ENCODE measurements at places on chromosomes 7 and 10.

- no peak for DNase-seq
Observed at GRCh38 chr7:29884399-29885272, 78.3 kb downstream of the WIPF3 start.

DNA sequence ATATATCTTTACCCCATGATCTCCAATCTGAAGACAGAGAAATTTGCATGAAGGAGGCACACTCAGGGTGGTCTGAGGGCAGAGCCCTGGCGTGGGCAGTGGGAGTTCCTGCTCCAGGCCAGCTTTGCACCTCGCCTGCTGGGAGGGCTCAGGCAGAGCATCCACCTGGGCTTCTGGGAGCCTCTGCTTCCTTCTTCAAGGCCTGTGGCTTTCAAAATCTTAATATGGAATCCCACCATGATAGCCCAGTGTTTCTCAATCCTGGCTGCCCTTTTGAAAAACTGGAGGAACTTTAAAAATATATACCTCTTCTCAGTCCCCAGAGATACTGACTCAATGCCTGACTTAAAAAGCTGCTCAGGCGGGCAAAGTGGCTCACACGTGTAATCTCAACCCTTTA lies 36.7 kb upstream of the PSAP start:
- no peak for DNase-seq

DNA sequence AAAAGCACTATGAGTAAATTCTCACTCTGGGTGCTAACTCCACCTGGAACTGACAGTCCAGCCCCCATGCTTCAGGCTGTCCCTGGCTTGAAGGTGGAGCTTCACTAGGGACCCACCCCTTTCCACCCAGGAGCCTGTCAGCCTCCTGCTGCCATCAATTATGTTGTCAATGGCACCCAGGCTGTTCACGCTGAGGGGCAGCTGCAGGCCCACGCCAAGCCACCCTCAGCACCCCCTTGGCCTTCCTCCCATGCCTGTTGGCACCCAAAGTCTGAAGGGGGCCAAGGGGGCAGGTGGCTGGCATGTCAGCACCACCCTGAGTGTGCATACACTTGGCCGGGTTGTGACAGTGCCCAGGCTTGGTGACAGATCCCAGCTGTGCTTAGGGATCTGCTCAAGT lies 149.3 kb downstream of the NXPH1 start:
- no peak for DNase-seq

DNA sequence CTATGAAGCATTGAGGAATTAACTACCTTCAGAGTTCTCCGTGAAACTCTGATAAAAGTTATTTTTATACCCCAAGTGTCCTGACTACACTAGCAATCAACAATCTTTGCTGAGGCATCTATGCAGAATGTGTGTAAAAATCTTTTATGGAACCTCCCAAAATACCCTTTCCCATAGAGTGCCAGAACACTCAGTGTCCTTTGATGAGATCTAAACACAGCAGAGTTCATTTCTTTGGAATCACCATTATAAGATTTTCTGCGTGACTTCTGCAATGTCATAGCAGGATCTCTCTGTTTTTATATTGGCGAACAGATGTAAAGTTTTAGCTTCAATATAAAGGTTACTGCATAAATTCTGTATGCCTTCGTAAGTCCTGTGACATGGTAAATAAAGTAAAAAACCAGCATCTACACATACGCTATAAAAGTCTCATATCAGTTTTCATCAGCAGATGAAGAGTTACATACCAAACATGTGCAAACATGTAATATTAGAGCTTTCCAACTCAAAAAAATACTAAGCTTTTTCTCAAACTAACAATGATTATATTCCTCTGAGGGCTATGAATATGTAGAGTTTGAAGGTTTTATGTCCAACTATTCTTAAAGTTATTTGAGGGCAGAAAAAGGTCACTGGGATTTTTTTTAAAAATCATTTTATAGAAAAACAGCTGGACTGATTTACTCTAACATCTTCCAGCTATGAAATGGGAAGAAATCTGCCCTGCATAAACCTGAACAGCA lies 67.2 kb downstream of the SKIDA1 start:
- no peak for DNase-seq

DNA sequence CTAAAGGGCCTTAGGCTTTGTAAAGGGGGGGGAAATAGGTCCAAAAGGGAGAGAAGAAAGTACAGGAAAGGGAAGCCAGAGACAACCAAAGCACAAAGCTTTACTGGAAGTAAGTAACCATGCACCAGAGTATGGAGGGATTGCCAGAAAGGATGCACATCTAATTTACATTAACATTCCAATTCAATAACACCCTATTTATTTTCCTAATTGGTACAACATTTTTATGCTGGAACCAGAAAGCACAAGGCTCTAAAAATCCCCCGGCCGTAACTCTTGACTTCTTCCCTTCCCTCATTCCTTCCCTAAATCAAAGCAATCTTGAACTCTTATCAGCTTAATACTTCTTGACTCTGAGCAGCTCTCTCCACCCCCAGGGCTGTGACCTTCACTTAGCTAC lies 400.0 kb upstream of the CELF2 start:
- no peak for DNase-seq

GRCh38 chr7:133191787-133192186 lies 61.1 kb upstream of the EXOC4 start:
- DNase-seq = no peak

- DNase-seq = no peak
Observed at GRCh38 chr10:71084818-71085126, 127.6 kb upstream of the UNC5B start.

GRCh38 chr7:105298439-105298894 lies 90.3 kb downstream of the SRPK2 start:
- peak; percentile 58 for DNase-seq

DNA sequence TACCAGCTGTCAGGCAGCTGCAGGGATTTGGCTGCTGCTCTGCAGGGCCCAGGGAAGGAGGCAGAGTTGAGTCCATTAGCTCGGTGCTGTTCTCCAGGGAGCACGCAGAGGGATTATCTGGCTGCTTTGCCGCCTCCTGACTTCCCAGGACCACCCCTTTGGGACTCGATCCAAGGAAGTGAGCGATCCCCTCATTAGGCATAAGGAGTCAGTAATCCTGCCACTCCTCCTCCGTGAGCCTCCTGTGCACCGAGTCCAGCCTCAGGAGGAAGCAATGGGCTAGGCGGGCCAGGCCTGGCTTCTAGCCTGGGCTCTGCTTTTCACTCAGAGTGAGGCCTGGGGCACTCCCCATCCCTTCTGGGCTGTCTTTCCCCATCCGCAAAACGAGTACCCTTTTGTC lies 417.9 kb downstream of the RPS24 start:
- DNase-seq = no peak

- no peak for DNase-seq
Observed at GRCh38 chr10:73585327-73585726, 5.8 kb downstream of the USP54 start.

- no peak for DNase-seq
Observed at GRCh38 chr7:74441801-74442200, 11.9 kb upstream of the GTF2IRD1 start.

- no peak for DNase-seq
Observed at GRCh38 chr7:141593134-141593533, 41.9 kb downstream of the AGK start.

GRCh38 chr7:52669031-52669430 lies 366.4 kb upstream of the POM121L12 start:
- no peak for DNase-seq

DNA sequence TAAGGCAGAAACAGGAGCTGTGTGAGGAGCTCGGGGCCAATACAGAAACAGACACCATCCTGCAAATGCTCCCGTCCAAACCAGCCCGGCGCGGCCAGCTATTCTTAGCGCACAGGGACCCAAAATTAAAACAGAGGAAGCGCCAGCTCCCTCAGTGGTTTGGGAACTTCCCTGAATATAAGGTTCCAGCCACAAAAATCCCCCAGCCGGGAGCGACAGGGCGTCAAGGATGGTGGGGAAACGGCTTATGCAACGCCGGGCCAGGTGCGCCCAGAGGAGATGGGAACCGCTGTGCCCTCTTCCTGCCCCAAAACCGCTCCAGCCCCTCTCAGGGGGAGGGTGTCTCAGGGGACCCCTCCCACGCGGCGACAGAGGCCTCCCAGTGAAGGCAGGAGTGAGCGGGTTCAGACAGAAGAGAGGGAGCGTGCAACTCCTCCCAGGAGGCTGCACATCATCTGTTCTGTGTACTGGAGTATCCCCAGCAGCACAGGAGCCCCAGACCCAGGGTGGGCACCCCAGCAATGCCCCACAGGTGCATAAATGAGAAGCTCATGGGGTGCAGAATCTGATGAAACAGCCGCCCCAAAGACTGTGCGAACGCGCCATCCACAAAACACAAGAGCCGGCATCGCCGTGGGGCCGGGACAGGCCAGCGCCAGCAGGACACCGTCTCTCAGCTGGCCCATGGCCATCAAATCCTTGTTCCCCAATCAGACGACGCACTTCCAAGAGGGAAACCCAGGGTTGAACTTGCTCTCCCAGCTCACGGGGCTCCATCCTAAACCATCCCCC lies 73.9 kb upstream of the PDGFA start:
- peak; percentile 60 for DNase-seq

GRCh38 chr7:120550494-120551048 lies 277.6 kb downstream of the KCND2 start:
- no peak for DNase-seq

GRCh38 chr7:7181519-7182155 lies 707 bp upstream of the C1GALT1 start:
- DNase-seq = peak; percentile 51

DNA sequence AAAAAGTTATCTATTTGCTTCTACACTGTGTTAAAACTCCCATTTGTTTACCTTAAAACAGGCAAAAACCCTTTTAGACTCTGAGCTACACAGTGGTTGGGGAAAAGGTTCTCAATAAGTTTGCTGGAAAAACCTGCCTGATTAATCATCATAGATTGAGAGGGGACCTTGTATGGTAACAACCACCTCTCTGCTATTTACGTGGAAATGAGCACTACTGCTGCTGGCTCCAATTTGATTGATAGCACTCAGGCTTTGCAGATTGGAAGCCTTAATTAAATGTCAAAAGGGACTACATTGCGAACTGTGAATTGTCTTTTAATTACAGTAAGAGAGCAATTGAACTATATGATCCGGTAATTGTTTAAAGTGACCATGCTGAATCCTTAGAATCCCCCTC lies 119.0 kb upstream of the IMMP2L start:
- DNase-seq = no peak

GRCh38 chr7:32088451-32088881 lies 18.3 kb upstream of the PDE1C start:
- DNase-seq = no peak

- DNase-seq = peak; percentile 24
Observed at GRCh38 chr7:8261711-8262695, at the start of gene ICA1. Gene ICA1, minus strand, starts transcription at chr7:8262167. Its CDS starts 26,241 bp downstream, at chr7:8235926.

DNA sequence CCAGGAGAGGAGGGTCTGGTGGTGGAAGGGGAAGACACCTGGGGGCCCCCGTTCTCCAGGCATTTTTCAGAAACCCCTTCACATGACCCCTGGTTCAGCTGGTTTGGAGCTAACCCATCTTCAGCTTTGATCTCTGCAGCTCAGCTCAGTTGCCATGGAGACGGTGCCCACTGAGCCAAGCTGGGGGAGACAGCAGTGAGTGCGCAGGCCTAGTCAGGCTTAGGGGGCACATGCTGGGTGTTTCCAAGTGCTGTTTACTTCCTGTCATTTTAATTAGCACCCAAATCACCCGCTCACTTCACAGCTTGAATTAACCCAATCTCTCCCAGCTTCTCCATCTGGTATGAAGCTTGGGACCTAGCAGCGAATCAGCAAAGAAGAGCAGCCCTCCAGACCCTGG lies 9.0 kb downstream of the SPOCK2 start:
- no peak for DNase-seq

- DNase-seq = no peak
Observed at GRCh38 chr10:97185326-97186058, at the start of gene SLIT1. Gene SLIT1, minus strand, starts transcription at chr10:97185959. Its CDS starts 285 bp downstream, at chr10:97185674.

DNA sequence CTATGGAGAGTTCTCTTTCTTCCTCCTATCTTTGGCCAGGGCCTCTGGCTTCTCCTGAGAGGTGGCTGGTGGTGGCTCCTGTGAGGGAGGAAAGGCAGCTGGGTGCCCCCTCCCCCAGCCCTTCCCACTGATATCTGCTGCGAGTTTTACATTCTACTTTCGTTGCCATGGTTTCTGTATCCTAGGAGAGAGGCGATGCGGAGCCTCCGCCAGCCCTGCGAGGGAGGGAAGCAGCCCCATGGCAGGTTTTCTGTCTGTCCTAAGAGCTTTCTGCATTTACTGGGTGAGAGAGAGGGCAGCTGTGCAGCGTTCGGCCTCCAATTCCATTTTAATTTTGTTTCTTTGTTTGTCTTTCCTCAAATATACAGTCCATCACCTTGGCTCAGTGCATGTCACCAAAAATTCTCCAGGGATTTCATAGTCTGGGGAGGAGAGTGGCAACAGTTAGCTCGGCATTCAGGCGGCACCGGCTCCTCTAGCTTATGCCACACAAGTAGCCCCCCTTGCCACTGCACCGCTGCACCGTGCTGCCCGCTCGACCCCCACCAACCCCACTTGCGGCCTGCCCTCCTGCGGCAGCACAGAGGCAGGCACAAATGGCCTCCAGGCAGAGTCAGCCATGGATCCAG lies 20.4 kb downstream of the DNAJB12 start:
- DNase-seq = no peak

GRCh38 chr10:104472505-104472904 lies 118.9 kb downstream of the CFAP58 start:
- no peak for DNase-seq

GRCh38 chr7:149199234-149199995 lies 4.1 kb downstream of the ZNF282 start:
- DNase-seq = no peak

DNA sequence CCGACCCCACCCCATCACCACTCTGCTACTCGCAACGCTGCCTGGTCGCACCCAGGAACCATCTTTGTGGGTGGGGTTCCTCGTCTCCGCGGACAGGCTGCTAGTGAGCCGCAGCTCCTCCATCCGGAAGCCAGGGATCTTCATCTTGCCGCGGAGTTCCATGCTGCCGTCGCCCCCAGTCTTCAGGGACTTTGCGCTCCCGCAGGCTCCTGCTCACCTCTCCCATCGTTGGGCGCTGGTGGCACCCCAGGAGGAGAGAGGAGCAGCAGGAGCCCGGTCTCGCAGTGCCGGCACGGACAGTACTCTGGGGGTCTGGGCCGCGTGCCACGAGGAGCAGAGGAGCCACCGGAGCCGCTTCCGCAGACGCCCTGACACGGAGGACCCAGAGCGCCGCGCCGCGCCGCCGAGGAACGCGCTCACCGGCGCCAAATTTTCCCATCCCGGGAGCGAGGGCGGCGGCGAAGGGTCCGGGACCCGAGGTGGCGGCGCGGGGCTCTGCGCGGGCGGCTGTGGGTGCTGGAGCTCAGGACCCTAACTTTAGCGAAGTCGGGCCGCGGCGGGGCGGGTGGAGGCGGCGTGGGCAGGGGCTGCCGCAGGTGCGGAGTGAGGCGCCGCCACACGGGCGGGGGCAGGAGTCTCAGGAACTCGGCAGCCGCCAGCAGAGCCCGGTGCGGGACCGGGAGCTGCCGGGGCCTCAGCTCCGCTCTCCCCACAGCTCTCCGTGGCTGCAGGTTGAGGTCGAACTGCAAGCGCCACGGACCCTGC lies 750.1 kb upstream of the SORCS1 start:
- DNase-seq = peak; percentile 12

- DNase-seq = no peak
Observed at GRCh38 chr10:118595598-118596425, at the start of gene PRLHR. Gene PRLHR, minus strand, starts transcription at chr10:118595648. Its CDS starts 404 bp downstream, at chr10:118595244.
